ENCODE measurements at places on chromosomes 16 and 17.

DNA sequence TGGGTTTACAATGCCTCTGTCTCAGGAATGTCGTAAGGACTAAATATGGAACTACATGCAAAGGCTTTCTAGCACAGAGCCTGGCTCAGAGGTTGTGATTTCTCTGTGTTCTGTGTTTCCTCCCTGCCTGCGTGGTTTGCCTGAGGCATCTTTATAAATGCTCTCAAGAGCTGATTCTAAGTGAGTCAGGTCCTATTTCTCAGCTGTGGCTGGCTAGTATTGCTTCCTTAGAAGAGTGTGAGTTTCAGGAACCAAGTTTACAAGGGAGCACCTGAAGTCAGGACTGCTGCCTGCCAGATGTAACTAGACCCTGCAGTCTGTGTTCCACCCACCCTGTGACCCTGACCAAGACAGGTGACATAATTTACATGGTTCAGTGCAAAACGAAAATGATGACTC, 8.0 kb upstream of the CCL1 start:
- no peak for DNase-seq

GRCh38 chr16:48491517-48491916, 106.3 kb upstream of the SIAH1 start:
- DNase-seq = no peak

DNA sequence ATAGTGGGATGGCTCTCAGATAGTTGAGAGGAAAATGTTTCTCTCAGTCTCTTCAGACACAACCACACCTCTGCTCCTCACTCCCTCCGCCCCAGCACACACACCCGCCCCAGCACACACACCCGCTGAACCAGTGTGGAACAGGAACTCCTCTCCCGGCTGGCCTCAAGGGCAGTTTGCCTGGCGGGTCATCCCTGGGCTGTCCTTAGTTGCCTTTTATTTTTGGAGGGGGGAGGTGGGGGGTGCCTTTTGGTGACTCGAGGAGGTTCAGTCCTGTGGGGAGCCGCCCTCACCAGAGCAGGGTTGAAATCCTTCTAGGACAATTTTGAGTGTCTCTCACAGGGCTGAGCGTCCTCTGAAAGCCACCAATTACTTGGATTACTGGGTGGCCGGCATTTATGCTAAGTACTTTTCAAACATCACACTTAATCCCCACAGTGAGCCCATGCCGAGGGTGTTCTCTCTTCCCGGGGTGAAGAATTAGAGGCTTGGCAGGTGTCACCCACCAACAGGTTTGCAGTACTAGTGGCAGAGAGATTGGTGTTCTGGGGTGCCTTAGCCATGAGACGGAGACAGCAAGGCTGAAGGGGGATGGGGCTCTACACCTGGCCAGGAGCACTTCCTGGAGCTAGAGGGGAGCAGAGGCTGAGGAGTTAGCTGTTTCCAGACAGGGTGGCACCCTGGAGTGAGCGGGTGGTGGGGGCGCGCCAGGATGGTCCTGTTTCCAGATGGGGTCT, 2.8 kb downstream of the RASD1 start:
- DNase-seq = peak; percentile 41

- no peak for DNase-seq
Observed at GRCh38 chr17:74921026-74921681, 1.9 kb downstream of the USH1G start.

- peak; percentile 79 for DNase-seq
Observed at GRCh38 chr16:85461814-85462713, 151.1 kb upstream of the GSE1 start.

DNA sequence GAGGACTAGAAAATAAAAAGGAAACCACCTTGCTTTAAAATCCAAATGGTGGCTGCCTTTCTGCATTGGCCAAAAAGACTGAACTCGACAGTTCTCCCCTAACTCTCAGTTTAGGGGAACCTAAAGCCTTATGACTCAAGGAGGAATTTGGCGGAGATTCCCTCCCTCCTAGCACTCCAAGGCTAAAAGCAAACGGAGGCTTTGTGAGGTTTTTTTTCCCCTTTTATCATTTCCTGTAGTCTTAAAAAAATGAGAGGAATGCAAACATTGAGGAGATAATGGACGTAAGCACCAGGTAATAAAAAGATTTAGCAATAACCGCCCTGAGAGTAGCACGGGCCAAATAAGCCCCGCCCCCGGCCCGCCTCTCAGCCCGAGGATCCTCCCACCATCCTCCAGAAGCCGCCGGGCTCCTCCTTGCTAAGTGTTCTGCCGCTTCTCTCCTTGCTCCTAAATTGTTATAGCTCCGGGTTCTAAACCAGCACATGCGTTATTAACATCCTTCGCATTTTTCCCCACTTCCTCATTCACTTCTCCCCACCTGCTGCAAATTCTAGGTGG, 5.8 kb upstream of the KIFC3 start:
- peak; percentile 93 for DNase-seq

- peak; percentile 91 for DNase-seq
Observed at GRCh38 chr16:83898463-83899271, at the start of gene MLYCD. TSS of gene MLYCD (plus strand) at chr16:83899115. CDS start at chr16:83899145, 30 bp downstream.

- no peak for DNase-seq
Observed at GRCh38 chr17:77434136-77435114, 293.7 kb downstream of the SEC14L1 start.

- no peak for DNase-seq
Observed at GRCh38 chr17:48757524-48757961, 29.0 kb upstream of the HOXB13 start.

- DNase-seq = peak; percentile 56
Observed at GRCh38 chr16:53071748-53072301, 17.0 kb downstream of the CHD9 start.

DNA sequence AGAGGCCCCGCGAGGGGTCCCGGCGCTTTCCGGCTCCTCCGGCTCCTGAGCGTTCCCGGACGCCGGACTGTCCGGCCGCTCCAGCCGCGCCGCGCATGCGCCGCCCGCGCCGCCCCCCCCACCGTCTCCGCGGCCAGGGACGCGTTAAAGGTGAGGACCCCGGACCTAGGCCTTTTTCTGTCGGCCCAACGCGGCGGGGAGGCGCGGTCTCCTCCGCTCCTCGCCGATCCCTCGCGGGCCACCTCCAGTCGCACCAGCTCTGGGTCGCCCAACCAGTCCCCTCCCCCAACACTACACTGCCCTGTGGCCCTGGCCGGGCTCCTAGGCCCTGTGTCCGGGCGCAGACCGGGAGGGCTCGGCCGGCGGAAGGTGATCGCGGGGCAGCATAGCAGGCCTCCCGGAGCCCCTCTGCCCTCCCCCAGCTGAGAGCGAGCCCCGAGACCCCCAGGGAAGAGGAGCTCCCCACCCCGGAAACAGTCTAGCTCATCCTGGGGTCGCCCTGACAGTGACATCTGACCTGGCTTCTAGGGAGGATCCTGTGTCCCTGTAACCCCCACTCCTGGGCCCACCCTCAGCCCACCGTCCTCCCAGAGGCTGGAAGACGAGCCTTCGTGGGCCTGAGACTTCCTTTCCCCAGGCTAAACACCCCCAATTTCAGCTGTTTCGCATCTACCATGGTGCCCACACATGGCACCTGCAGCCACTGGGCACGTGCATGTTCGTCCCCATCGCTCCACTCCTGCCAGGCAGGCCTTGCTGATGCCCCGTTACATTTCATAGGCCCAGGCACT, 14.7 kb upstream of the BCAR1 start:
- peak; percentile 85 for DNase-seq

- DNase-seq = peak; percentile 55
Observed at GRCh38 chr16:85984947-85985451, 86.0 kb downstream of the IRF8 start.

Measured in small intestine (tissue), 16 donors.